ENCODE measurements at places on chromosomes 7 and 10.

DNA sequence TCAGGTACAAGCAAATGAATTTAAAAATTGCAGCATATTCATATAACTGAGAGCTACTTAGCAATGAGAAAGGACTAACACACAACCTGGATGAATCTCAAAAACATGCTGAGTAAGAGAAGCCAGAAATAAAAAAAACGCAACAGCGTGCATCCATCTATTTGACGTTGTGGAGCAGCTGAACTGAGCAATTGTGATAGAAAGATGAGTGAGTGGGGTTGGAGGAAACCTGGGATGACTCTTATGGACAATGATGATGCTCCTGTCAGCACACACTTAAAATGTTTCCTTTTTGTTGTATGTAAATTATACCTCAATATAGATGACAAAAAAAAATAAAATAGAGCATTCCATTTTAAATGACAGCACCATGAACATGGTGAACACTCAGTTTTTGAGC is 36.0 kb upstream of the AKR1E2 start:
- no peak for DNase-seq

GRCh38 chr7:102439963-102440795 is 6.8 kb downstream of the ORAI2 start:
- no peak for DNase-seq

GRCh38 chr7:49812534-49812933 is 39.1 kb downstream of the VWC2 start:
- no peak for DNase-seq

GRCh38 chr7:39950473-39951225 is 593 bp downstream of the CDK13 start:
- DNase-seq: peak; percentile 34

DNA sequence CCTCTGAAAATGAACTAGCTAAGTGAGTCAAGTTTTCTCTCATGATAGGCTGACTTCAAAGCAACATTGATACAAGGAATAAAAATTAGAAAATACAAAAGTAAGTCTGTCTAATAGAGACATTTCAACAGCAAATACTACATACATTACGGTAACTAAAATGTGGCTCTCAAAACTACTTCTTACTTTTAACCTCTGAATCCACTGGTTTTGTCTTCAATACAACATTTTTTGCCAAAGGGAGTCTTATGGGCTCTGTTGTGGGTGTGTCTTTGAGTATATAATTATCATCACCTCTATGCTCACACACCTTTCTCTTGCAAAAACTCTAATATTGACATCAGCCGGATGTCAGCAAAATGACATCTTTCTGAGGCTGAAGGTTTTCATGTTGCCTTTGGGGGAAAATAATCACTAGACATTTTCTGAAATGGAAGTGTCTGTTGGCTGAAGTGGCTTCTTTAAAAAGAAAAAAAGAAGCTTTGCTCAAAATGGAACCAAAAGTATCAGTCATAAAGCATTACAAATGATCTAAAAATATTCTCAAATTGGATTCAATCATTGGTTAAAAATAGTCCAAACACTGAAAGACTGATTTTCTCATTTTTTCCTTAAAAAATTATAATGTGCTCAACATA is 41.8 kb upstream of the FAM133B start:
- no peak for DNase-seq

- no peak for DNase-seq
Measured at GRCh38 chr10:122688293-122688989, 11.2 kb downstream of the C10orf120 start.
